Psoas muscle (tissue), 8 donors: ENCODE measurements at places on chromosomes 3 and 15. TPM values are rescaled to one million over a fixed set of nuclear protein-coding genes. Genes with fewer than 3 reads are reported as not detected.

RYR3 gene
- total RNA-seq: 159 TPM

DNA sequence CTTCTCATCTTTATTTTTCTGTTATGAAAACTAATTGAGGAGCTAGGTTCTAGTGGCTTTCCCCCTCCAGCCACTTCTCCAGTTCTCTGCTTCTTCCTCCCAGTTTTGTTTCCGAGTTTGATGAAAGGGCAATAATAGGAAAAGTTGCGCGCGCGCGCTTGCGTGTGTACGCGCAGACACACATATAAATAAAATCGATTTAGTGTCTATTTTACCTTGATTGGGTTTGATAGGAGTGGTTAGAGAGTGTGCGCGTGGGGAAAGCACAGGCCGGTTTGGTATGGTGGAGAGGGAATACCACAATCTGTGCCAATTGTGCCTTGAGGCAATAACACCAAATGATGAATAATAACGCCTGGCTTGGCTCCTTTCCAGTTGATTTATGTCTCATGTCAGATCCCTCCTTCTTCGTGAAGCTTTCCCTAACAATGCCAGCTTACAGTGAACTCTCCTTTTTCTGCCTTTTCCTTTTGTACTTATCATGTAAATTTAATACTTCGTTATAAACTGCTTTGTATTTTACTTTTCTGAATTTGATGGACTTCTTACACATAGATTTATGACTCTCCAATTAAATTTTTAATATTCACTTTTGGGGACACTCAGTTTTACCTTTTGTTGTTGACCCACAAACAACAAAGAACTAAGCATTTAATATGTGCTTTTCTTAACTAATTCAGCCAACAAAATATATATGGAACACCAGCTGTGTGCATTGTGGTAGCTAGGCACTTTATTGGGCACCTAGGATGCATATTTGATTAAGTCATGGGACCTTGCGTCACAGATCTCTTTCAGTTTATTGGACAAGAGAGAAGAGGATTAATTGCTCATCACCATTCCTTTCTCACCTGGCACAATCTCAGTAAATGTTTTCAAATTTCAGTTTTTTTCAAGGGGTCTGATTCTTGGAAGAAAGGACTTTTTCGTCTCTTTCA is 1.7 kb downstream of the TIPARP start:
- DNase-seq: peak; percentile 19

- no peak for DNase-seq
Measured at GRCh38 chr15:69956417-69956816, 141.3 kb downstream of the TLE3 start.

GRCh38 chr15:58462547-58462946 is 30.8 kb downstream of the LIPC start:
- no peak for DNase-seq
